Forelimb muscle (tissue), 1 donor: ENCODE measurements at places on chromosomes 2 and 18. TPM values are rescaled to one million over a fixed set of nuclear protein-coding genes. Genes with fewer than 3 reads are reported as not detected.

DNA sequence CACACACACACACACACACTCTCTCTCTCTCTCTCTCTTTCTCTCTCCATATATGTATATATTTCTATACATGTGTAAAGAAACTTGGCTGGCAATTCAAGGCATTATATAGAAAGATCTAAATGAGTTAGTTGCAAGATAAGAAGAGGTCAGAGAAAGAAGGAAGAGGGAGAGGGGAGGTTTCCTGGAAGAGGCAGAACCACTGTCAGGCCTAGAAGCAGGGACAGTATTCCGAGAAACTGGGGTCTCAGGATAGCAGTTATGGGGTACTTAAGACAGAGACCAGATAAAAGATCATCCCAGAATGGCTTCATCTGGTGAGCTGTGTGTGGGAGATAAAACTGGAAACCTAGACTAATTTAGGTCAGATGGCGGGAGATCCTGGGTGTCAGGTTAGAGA, 180.8 kb downstream of the CAMKMT start:
- DNase-seq: no peak

The FOSL2 gene
- 17.3 TPM for polyA plus RNA-seq

- no peak for DNase-seq
Observed at GRCh38 chr2:178949584-178949983, 100.4 kb downstream of the CCDC141 start.

The KLHL30 gene
- polyA plus RNA-seq: 20.7 TPM

GRCh38 chr18:28123401-28124030, 53.4 kb downstream of the CDH2 start:
- DNase-seq: no peak

- DNase-seq: no peak
Observed at GRCh38 chr2:63127594-63127993, 77.0 kb downstream of the OTX1 start.

GRCh38 chr2:239549711-239550255, 149.0 kb upstream of the HDAC4 start:
- DNase-seq: no peak

GRCh38 chr2:39127973-39128372, 7.1 kb upstream of the SOS1 start:
- no peak for DNase-seq

GRCh38 chr2:161147856-161148255, 12.4 kb upstream of the TANK start:
- DNase-seq: no peak

DNA sequence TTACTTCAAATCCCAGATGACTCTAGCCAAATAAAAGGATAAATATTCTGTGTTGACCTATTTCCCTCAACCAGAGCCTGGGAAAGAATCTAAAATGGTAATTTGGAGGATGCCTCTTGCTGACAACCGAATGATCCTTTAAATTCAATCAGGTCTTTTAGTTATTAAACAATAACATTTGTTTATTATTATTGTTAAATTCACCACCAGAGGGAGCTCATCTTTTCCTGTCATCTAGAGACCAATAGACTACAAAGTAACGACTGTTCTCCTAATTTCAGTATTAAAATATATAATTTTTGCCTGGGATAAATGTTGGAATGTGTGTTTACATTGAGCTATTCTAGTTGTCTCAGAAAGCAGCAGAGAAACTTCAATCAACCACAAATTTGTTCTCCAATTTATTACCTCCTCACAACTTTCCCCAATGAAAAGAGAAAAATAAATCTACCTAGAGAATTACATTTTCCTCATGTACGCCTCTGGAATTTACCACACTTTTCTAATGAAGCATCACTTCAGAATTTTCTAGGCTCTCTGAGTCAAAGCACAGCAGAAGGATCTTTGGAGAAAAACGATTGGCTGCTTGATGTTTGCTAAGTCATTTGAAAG, 142.7 kb downstream of the SCG2 start:
- DNase-seq: no peak

- DNase-seq: no peak
Observed at GRCh38 chr2:72289283-72289682, 141.6 kb upstream of the CYP26B1 start.

DNA sequence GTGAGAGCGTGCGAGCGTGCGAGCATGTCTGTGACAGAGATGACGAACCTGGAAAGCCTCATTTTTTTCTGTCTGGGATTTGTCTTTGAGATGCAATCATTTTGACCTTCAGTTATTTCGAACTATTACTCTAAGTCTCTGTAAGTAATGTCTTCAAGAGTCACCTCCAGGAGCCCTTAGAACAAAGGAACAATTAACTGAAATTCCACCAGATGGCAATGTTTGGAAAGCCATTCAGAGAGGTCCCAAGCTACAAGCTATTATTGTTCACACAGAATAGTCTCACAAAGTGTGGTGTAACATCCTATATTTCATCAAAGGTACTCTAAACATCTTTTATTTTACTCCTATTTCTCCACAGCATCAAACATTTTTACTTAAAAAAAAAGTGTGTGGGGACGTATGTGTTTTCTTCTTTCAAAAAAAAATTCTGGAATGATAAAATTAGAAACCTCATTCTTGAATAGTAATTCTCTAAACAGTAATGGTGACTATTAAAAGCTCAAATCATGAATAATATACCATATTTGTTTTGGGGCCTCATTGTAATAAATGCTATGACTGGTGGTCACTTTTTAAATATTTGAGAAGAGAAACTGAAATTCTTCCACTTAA, 35.1 kb upstream of the MAPRE2 start:
- peak; percentile 60 for DNase-seq

GRCh38 chr18:50190236-50190635, 4.7 kb downstream of the MYO5B start:
- DNase-seq: no peak

- no peak for DNase-seq
Observed at GRCh38 chr2:199966976-199967375, 11.6 kb downstream of the MAIP1 start.
